Astrocyte of the cerebellum (primary cell): ENCODE measurements at places on chromosomes 3 and 15.

GRCh38 chr15:51796847-51797401, 32.5 kb upstream of the TMOD3 start:
- DNase-seq = no peak

DNA sequence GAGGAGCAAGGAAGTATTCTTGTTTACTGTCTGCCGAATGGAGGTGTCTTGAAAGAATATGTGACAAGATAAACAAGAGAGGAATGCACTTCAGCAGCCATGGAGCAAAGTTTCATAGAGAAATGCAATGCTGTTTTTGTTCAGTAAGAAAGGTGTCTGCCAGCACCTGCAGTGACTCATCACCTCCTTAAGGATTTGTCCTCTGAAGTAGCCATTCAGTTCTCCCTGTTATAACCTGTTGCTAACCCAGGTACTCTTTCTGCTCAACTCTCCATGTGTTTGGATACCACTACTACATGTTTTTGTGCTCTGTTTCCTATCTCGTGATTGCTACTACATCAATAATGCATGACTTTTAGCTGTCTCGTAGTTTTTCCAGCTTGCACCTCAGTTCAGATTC, 328.9 kb downstream of the CHL1 start:
- no peak for DNase-seq

DNA sequence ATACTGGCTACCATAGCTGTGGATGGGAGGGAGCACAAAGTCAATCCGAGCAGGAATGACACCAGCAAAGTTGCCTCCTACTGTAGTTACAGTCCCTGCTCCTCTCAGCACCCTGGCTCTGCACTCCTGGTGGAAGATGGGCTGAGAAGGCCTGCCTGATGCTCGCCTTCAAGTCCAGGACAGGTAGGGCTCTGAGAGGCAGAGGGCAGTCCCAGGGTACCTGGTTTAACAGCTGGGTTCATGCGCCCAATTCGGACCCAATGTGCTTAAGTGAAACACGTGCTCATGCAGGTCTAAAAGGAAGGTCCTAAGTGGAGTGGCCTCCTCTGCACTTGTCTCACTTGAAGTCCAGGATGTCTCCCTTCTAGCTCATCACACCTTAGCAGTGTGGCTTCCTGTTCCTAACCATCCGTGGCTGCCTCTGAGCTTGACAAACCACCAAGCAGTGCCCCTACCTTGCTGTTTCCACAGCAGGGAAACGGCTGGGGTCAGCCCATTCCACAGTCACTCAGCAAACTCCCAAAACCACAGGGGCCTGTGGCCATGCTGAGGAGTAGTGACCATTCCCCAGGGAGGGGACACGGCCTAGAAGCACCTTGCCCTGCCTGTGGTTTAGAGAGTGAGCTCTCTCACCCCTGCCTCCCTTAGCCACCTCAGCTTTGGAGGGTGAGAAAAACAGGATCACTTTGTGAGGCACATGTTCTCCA, 3.9 kb upstream of the MUSTN1 start:
- no peak for DNase-seq

DNA sequence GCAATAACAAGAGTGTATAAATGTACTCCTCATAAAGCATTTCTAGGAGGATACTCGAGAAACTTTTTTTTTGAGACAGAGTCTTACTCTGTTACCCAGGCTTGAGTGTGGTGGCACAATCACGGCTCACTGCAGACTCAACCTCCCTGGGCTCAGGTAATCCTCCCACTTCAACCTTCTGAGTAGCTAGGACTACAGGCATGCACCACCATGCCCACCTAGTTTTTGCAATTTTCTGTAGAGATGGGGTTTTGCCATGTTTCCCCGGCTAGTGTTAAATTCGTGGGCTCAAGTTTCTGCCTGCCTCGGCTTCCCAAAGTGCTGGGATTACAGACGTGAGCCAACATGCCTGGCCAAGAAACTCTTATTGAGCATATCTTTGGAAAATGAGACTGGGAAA, 59.1 kb upstream of the PHLDB2 start:
- no peak for DNase-seq
